ENCODE measurements at places on chromosomes 1 and 21.

DNA sequence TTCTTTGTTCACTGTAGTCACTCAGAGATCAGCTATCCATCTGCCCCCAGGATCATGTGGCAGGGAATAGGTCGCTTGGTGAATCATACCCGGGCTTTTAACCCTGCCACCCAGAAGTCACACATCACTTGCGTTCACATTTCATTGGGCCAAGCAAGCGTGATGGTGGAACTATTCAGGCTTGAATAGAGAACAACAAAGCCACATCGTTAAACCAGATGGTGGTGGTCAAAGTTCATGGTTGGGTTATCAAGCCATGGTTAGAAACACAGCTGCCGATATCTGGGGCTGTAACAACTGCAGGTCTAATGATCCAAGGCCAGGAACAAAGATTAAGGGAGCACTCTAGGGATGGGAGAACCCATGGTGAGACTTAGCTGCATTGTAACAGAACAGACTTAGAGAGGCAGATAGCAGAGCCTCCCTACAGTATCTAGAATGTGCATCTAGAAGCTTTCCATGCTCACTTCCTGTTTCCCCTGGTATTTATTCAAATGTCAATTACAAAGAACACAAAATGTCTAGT is 40.0 kb upstream of the PTPRC start:
- DNase-seq, result peak; percentile 28

DNA sequence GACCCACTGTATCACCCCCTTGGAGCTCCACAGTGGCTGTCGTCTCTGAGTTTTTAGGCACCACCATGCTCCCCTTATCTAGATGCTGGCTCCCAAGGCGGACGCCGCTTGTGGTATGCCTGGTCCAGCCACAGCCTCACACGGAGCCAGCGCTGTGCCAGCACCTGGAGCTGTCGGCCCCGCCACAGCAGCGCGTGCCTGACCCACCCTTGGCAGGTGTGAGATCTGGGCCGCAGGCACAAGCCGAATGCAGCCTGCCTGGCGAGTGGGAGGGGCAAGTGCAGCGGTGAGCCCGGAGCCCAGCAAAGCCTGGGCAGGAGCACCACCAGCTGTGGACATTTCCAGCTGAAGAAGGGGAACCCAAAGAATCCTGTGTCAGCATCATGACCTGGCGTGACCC is 91.9 kb upstream of the BACE2 start:
- DNase-seq, result no peak

DNA sequence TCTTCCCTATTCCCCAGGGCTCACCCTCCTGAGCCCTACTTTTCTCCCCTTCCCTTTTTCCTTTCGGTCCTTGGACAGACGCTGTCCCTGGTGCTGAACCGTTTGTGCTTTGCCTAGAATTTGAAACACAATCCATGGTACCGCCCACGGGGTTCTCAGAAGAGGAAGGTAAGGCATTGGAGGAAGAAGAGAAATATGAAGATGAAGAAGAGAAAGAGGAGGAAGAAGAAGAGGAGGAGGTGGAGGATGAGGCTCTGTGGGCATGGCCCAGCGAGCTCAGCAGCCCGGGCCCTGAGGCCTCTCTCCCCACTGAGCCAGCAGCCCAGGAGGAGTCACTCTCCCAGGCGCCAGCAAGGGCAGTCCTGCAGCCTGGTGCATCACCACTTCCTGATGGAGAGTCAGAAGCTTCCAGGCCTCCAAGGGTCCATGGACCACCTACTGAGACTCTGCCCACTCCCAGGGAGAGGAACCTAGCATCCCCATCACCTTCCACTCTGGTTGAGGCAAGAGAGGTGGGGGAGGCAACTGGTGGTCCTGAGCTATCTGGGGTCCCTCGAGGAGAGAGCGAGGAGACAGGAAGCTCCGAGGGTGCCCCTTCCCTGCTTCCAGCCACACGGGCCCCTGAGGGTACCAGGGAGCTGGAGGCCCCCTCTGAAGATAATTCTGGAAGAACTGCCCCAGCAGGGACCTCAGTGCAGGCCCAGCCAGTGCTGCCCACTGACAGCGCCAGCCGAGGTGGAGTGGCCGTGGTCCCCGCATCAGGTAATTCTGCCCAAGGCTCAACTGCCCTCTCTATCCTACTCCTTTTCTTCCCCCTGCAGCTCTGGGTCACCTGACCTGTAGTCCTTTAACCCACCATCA is 10.4 kb downstream of the BCAN start:
- peak; percentile 36 for DNase-seq

- no peak for DNase-seq
Observed at GRCh38 chr21:38472412-38473108, 25.7 kb downstream of the ERG start.

DNA sequence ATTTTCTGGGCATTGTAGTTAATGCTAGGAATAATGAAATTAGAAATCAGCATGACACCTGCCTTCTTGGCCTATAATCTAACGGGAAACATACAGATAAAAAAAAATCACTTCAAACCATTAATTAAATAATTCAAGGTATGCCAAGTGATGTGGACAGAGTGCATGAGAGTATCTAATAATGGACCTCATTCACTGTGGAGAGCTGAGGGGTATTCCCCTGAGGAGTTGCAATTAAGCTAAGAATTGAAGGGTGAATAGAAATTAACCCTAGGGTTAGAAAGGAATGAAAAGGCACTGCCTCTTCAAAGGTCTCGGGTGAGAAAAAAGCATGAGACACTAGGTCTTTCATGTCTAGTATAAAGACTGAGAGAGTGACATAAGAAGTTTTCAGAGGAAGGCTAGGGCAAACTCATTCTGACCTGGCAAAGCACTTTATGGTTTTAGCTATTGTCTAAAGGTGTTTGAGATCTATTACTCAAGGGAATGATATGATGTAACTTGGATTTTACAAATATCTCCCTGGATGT is 466.1 kb downstream of the KCNT2 start:
- no peak for DNase-seq

- DNase-seq, result no peak
Observed at GRCh38 chr1:221138516-221138915, 259.3 kb downstream of the HLX start.

DNA sequence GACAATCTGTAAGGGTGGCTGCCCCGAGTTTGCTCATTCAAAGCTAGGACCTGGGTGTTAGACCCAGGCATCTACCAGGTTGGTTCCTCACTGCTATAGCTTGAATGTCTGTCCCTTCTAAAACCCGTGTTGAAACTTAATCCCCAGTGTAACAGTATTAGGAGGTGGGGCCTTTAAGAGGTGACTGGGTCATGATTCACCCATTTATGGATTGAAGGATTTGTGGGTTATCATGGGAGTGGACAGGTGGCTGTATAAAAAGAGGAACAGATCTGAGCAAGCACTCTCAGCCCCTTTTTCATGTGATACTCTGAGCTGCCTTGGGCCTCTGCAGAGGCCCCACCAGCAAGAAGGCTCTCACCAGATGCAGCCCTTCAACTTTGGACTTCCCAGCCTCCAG is 29.4 kb downstream of the PSMG1 start:
- DNase-seq, result no peak

DNA sequence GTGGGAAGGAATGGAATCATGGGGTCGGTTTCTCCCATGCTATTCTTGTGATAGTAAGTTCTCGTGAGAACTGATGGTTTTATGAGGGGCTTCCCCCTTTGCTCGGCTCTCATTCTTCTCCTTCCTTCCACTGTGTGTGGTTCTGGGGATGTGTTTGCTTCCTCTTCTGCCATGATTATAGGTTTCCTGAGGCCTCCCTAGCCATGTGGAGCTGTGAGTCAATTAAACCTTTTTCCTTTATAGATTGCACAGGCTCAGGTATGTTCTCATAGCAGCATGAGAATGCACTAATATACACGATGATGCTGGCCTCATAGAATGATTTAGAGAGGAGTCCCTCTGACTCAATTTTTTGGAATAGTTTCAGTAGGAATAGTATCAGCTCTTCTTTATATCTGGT is 195.4 kb upstream of the IVNS1ABP start:
- DNase-seq, result no peak

GRCh38 chr1:19381261-19381660 is 69.1 kb downstream of the SLC66A1 start:
- no peak for DNase-seq

DNA sequence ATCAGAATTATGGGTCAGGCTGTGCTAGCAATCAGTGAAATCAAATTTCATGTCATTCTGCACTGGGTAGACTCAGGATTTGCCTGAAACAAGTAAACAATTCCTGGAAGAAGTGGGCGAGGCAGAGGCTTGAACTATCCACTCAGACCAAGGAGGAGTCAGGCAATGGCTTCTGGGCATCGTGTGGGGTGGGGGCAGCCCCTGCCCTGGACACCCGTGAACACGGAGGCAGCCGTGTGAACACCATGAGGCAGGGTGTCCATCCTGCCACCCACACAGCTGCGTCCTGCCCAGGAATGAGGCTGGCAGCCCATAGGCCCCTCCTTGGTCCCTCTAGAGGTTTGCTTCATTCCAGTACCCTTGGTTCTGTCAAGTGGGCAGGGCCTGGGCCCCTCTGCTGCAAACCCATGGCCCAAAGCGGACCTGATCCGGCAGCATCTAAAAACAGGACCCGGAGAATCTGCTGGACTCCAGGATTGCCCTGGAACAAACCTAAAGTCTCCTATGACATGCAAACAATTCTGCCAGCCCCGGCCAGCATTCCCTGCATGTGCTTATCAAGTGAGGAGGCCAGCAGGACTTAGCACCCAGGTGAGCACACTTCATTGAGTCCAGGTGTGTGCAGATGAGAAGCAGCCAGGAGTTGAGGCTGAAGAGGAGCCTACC is 69.5 kb downstream of the PDE9A start:
- DNase-seq, result no peak

DNA sequence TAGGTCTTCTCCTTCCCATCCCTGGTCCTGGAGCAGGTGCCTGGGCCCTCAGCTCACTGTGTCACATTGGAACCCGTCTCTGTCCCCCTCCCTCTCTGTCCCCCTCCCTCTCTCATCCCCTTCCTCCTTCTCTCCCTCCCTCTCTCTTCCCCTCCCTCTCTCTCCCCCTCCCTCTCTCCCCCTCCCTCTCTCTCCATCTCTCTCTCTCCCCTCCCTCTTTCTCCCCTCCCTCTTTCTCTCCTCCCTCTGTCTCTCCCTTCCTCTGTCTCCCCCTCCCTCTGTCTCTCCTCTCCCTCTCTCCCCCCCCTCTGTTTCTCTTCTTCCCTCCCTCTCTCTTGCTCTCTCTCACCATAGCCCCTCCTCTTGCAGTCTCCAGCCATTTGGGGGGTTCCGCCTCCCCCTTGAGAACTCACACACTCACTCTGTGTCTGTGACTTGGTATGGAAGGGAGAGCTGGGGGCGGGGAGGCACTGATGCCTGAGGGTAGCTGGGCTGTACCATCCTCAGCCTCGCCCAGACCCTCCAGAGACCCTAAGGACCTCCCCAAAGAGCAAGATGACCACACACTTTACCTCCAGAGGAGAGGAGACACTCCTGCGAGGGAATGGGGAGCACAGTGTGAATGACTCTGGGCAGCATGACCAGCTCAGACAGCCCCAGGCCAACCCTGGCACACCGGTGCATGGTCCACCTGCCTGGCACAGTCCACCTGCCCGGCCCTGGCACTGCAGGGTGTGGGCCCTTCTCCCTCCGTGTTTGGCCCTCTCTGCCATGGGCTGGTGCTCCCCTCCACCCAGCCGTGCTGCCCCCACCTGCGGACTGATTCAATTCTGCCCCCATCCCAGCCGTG is 102.8 kb upstream of the ARHGEF16 start:
- no peak for DNase-seq

DNA sequence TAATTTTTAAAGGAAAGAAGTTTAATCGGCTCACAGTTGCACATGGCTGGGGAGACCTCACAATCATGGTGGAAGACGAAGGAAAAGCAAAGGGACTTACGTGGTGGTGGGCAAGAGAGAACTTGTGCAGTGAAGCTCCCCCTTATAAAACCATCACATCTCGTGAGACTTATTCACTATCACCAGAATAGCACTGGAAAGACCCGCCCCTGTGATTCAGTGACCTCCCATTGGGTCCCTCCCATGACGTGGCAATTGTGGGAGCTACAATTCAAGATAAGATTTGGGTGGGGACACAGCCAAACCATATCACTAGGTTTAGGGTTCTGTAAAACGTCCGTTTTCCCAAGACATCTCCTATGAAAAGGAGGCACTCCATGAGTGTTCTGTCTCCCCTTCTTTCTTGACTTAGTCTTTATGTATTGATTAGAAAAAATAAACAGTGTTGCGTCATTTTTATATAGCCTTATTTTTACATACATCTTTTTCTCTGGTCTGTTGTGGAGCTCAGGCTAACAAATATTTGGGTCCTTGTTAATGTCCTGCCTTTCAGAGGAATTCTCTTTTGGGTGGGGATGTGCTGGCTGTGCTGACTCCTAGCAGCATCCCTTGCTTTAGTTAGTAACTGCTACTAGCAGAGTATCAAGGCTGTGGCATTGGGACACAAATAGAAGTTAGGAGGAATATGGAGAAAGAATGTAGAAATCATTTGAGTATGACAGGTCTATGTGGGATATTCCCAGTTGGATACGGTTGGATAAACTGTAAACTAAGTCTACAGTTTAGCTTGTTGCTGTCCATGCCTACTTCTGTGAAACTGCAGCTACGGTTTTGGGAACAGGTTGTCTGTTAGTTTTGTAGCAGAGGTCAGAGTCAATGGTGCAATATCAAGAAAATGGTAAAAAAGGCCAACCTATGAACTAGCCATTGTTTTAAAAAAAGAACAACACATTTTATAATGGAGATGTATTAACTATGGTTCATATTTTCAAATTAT is 23.5 kb downstream of the BACH1 start:
- DNase-seq, result no peak

DNA sequence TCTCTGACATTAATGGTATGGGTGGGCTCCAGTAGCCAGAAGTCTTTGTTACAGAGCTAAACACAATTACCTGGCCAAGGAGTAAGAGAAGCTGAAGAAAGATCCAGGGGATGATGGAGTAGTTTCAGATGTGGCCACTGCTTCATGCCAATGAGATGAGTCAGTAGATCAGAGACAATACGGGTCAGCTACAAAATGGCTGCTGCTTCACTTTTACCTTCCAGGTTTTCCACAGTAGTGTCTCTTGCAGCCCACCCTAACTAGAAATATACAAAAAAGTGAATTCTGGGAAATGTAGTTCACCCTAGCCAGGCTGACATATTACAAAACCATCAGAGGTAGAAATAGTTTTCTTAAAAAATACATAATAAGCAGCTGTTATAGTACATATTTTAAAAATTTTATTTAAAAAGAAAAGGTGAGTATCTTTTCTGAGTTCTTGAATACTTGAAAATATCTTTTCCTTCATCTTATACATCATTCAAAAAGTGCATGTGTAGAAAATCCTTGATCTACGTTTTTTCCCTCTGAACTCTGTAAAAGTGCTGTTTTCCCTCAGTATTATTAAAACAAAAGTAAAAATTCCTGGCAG is 36.1 kb downstream of the LRIF1 start:
- DNase-seq, result no peak
